ENCODE measurements at places on chromosomes 1 and 21.

DNA sequence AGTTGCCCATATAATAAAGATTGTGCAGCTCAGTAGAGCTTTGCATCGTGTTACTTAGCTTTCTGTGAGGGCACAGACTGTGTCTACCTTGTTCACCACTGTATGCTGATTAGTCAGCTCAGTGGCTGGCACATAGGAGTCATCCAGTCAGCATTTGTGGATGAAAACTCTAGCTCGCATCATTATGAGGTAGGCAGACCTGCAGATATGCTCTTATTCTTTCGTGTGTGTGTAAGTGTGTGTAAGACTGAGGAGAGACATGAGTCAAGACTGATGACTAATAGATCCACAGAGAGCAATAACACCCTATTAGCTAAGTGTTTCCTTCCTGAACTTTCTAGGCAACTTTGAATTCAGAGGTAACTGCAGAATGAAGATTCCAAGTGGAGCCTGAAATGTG lies 17.1 kb downstream of the TTF2 start:
- peak; percentile 82 for DNase-seq

DNA sequence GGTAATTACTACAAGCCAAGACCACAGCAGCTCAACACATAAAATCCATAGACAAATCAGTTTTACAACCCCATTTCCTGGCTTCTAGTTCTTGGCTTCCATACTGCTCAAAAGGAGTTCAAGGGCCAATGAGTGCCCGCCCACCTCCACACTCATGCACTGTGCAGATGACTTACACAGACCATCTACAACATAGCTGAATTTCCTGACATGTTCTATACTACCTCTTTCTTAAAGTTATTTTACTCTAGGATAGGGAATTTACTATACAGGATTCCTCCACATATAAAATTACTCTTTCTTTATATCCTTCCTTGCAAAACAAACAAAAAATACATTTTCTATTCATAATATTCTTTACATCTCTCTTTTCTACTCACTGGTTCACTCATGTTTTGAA lies 14.6 kb downstream of the BACE2 start:
- no peak for DNase-seq

GRCh38 chr1:212254853-212255363 lies 30.3 kb upstream of the PPP2R5A start:
- no peak for DNase-seq

DNA sequence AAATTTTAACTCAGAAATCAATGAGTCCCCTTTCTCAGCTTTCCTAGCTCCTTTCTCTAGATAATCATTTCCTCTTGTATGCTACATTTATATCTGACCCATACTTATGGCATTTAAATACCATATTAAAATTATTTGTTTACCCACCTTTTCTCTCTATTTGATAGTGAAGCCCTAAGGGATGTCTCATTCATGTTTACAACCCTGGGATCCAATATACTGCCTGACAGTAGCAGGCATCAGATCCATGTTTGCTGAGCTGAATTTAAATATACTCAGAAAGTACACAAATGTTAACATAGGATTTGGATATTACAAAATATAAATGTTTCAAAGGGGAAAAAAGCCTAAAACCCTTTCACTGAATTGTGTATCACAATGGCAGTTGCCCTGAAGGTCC lies 26.5 kb downstream of the SCMH1 start:
- no peak for DNase-seq

DNA sequence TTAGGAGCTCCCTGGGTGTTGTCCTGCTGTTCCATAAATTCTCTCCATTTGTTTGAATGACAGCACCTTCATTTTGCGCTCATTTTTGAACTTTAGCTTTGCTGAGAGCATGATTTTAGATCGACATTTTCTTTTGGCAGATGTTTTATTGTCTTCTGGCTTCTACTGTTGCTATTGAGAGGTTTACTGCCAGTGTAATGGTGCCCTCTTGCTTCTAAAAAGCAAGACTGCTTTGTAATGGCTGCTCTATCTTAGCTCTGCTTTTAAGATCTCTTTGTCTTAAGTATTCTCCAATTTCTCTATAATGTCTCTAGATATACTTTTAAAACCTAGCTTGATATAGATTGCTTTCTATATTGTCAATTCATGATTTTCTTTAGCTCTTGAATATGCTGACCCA lies 27.8 kb downstream of the THEM4 start:
- DNase-seq: no peak

- no peak for DNase-seq
Observed at GRCh38 chr1:20654104-20654690, 7.0 kb downstream of the DDOST start.

GRCh38 chr1:167997037-167997575 lies 60.2 kb upstream of the MPC2 start:
- no peak for DNase-seq

DNA sequence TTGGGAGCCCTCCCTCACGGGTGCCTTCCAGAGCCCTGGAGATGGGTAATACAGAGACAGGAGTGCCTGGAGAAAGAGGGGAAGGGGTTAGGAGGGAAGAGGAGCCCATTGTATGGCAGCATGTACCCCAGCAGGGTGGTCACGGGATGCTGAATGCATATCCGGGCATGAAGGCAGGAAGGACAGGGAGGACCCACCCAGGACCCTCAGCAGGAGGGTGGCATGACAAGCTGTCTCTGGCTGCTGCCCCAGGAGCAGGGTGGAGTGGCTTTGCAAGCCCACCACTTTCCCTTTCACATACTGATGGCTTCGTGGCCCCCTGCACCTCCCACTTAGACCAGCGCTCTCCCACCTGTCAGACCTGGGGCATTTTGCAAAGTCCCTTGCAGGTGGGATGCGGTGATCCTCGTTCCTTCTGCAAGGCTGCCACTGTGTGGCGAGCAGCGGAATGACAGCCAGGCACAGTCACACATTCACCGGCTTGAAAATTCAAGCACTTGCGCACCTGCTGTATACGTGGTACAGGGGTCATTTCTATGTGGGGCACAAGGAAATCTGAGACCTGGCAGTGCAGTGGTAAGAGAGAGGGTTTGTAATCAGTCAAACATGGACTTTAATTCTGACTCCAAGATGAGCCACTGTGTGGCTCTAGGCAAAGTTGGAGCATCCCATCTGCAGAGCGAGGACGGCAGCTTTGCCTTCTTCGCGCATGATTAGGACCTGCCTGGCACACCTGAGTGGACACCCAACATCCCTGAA lies 53.2 kb upstream of the TMEM51 start:
- DNase-seq: no peak

DNA sequence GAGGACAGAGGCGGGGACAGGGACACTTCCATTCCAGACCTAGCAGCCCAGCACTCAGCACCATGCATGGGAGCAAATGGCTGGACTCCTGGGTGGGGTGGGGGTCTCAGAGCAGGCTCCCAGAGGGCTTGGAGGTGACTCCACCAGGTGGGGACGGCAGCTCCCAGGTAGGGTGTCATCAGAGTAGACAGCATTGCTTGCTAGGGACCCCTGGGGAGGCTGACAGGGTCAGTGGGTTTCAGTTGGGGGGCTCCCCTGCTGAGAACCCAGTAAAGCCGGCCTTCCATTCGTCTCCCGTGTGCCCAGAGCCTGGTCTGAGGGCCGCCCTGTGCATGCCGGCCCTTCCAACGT lies 4.8 kb upstream of the GJC2 start:
- no peak for DNase-seq
